Kidney (tissue), 22 donors: ENCODE measurements at places on chromosomes 4 and X.

GRCh38 chr4:163772238-163772637 is 277.7 kb downstream of the TMA16 start:
- DNase-seq: no peak

- DNase-seq: peak; percentile 17
Measured at GRCh38 chrX:50747471-50747900, 66.5 kb downstream of the SHROOM4 start.

GRCh38 chrX:134364711-134365110 is 95.3 kb upstream of the HPRT1 start:
- DNase-seq: no peak

DNA sequence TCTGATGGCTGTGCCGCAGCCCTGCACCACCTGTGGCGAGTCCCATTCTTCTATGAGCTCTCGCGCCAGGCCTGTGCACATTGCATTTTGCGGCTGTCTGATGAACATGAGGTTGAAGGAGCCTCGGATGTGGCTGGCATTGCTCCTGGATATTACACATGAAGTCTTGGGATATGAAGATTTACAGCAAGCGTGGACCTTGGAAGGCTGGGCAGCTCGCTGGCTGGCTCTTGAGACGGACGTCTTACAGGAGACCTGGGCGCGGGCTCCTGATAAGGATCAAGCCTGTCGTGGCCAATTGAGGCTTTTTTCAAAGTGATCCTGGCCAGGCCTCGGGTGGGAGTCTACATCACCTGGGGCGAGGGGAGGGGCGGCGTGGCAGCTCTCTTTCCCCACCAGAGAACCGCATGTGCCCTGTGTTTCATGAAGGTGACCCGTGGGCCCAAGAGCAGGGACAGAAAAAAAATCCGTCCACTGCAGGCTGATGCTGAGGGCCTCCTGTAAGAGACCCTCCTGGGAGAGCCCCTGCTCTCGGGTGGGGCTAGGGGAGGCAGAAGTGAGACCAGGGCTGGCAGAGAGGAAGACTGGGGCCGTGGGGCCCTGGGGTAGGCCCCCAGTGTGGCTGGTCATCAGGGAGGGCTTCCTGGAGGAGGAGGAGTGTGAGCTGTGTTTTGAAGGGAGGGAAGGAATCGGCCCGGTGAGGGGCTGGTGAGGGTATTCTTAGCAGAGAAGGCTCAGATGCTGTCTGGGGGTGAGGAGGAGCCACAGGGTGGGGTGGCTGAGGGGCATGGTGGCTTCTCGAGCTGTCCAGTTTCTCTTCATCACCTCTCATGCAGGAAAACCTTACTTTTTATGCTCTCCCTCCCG is 23.6 kb downstream of the CPZ start:
- no peak for DNase-seq

- no peak for DNase-seq
Measured at GRCh38 chr4:168633064-168633463, 136.2 kb downstream of the PALLD start.

DNA sequence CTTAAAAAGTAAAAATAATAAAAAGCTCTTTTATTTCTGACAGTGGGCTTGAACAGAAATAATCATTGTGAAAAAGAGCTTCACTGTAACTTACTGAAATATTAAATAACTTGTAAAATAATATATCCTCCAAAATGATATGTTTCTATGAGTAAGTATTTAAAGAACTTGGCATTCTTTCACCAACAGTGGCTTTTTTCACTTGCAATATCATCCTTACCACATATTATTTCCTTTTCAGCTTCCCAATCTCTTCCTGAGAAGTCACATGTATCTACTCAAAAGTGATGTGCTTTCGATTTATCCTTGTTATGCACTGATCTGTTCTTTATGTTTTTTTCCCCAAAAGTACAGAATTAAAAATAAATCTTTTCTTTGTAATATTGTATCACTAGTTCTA is 2.2 kb upstream of the PCDH18 start:
- no peak for DNase-seq

DNA sequence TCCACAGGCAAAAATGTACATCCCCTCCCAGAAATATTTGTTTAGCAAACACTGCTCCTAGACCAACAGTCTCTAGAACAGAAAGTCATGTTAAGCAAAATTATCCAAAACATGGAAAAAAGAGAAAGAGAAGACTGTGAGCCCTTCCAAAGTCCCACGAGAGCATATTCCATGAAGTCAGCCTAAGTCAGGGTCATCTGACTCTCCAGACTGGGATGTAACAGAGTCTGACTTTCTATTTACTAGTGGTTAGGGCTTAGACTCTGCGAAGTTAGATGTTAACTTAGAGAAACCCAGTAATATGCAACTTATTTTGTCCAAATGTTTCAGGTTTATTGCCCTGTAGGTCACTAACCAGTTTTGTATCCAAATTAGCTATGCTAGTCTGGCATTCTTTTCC is 102.3 kb downstream of the MID1 start:
- no peak for DNase-seq

DNA sequence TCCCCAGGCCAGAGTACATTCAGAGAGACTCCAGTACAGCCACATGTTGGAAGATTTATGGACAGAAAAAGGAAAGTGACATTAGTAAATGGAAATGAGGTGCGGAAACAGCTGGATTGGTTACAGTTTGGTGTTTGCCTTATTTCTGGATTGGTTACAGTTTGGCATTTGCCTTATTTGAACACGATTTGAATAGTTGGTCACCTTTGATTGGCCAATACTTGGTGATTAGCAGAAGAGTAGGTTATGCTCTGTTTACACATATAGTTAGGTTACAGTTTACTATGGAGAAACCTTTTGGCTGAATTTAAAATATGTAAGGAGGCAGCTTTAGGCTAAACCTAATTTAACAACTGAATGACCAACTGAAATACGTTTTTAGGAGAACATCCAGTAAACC is 173.7 kb downstream of the AASDH start:
- no peak for DNase-seq

GRCh38 chr4:165766018-165766417 is 107.0 kb upstream of the TLL1 start:
- DNase-seq: no peak

GRCh38 chr4:123102897-123103471 is 180.6 kb upstream of the NUDT6 start:
- DNase-seq: no peak

- no peak for DNase-seq
Measured at GRCh38 chrX:115333446-115333845, 43.9 kb downstream of the LUZP4 start.

DNA sequence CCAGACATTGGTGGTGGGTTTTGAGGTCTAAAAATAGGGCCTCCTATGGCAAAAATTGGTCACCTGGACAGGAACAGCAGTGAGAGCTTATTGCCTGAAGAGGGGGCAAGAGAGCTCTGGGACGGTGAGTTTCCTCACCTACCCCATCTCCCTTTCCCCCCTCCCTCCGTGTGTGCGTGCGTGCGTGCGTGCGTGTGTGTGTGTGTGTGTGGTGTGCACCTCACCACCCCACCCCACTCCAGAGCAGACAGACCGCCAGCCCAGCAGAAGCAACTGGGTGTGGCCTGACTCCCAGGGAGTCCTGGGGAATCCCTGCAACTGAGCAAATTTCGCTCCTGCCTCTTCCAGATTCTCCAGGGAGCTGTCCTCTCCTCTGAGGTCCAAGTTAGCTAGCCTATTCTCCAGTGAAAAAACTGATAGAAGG is 44.7 kb downstream of the PRPS1 start:
- peak; percentile 82 for DNase-seq

DNA sequence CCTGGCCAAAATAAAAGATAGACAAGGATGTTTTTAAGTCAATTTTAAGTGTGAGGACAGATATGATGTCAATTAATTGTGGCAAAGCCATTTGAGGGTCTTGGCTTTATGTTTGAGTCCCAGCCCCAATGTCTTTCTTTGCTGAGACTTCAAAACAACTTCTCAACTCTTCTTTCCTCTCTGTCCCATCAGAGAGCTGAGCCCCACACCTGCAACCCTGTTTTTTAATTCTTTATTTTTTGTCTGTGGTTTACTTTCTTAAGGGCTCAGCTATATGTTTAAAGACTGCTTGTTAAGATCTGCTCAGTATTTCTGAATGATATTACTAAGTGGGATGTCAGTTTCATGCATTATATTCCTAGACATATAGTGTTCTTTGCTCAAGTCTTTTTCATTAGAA is 164.3 kb downstream of the HS3ST1 start:
- no peak for DNase-seq

GRCh38 chr4:11149612-11150259 is 279.0 kb downstream of the HS3ST1 start:
- no peak for DNase-seq

GRCh38 chr4:2961421-2961810 is 1.8 kb downstream of the NOP14 start:
- DNase-seq: peak; percentile 64

DNA sequence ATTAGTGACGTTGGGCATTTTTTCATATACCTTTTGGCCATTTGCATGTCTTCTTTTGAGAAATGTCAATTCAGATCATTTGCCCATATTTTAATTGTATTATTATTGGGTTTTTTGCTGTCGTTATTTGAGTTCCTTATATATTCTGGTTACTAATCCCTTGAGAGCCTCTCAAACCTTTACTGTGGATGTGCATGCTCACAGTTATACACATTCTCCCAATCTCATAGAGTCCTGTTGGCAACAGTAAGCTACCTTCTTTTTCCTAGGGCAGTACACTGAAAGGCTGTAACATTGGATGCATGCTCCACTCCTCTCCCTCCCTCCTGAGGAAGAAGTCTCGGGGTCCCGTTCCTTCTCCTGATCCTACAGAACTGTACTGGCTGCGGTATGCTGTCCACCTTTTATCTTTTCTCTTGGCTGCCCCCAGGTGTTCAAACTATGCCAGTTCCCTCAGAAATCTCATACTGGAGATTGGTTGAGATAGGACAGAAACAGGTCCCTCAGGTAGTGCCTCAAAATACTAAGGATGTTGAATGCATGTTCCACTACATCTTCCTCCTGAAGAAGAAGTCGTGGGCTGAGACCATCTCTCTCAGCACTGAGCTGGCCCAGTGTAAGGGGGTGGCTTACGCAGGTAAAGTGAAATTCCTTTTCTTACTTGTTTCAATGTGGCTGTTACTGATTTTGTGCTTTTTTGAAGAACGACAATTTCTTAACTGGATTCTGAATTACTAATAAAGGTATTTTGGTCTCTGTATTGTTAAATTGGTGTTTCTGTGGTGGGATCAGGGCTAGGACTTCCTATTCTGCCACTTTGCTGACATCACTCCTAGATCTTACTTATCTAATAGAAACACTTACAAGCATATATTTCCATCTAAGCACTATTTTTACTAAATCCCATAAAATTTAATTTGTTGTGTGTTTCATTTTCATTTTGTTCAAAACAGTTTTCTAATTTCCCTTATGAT is 145.4 kb upstream of the HUWE1 start:
- peak; percentile 18 for DNase-seq

GRCh38 chrX:16719334-16720084 is at the start of gene SYAP1:
TSS of gene SYAP1 (plus strand) at chrX:16719612. CDS start at chrX:16719725, 113 bp downstream.
- DNase-seq: peak; percentile 99

DNA sequence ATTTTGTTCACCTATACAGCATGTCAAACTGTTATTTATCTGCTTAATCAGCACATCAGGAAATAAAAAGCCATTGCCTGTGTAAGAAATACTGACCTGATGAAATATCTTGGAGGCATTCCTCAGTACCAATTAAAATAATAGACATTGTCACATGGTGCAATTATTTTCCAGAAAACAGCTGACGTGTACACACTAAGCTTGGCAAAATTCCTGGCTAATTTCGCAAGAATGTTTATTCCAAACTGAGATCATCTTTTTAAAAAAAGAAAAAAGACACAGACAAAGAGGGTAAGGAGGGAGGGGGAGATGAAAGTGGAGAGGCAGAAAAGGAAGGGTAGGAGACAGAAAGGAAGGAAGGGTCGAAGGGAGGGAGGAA is 61.9 kb upstream of the NFKB1 start:
- no peak for DNase-seq

DNA sequence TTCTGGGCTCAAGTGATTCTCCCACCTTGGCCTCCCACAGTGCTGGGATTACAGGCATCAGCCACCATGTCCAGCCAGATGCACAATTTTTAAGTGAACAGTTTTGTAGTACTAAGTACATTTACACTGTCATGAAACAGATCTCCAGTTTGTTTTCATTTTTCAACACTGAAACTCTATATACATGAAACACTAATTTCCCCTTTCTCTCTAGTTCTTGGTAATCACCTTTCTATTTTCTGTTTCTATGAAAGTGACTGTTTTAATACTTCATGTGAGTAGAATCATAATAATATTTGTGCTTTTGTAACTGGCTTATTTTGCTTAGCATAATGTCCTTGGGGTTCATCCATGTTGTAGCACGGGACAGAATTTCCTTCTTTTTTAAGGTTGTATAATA is 237.4 kb downstream of the CAMK2D start:
- DNase-seq: no peak

DNA sequence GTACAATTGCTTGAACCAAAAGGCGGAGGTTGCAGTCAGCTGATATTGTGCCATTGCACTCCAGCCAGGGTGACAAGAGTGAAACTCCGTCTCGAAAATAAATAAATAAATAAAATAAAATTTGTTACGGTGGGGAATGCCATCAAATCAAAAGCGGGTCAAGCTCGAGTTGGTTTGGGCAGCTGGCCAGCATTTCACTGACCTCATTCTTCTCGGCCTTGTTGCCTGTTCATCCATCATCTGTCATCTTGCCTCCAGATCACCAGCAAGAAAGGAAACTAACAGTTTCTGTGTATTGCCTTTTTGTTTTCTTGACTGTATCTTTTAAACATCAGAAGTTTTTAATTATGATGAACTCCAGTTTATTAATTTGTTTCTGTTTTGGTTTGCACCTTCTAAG is 31.5 kb upstream of the KLHL2 start:
- DNase-seq: no peak

- DNase-seq: no peak
Measured at GRCh38 chrX:26050099-26050498, 88.0 kb upstream of the MAGEB18 start.

DNA sequence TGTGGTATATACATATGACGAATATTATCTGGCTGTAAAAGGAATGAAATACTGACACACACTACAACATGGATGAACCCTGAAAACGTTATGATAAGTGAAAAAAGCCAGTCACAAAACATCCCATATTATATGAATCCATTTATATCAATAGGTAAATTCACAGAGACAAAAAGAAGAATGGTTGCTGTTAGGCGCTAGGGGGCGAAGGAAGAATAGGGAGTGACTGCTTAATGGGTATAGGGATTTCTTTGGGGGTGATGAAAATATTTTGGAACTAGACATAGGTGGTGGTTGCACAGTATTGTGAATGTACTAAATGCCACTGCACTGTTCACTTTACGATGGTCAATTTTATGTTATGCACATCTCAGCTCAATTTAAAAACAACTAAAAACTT is 96.4 kb upstream of the EGFL6 start:
- no peak for DNase-seq

GRCh38 chrX:97858592-97858991 is 974.9 kb downstream of the RPA4 start:
- no peak for DNase-seq

DNA sequence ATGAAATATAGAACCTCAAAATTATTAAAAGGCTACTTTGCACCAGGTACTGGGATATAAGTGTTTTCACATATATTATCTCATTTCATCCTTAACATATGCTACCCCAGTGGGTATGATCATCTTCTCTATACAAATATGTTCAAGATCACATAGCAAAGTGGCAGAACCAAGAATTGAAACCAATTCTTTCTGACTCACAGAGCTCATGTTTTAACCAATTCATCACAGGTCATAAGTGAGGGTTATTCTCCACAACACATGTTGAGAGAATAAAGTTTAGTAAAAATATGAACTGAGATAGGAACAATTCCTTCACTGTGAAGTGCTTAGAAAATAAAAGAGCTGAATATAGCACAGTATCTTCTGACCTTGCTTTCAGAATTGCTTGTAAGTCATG is 442.9 kb upstream of the RASGEF1B start:
- DNase-seq: no peak
